ENCODE measurements at places on chromosomes 2 and 18. TPM values are rescaled to one million over a fixed set of nuclear protein-coding genes. Genes with fewer than 3 reads are reported as not detected.

Gene ANKRD30B
- total RNA-seq = not detected

Gene SLC9A2
- total RNA-seq = 21.1 TPM

Gene FKBP1B
- total RNA-seq = 4.1 TPM

Gene EHD3
- total RNA-seq = 12.7 TPM

Gene ACMSD
- not detected for total RNA-seq

Gene FZD7
- 24.2 TPM for total RNA-seq

Gene OR6B2
- not detected for total RNA-seq

Data from ureter (tissue), 1 donor.